ENCODE measurements at places on chromosomes 12 and 14. TPM values are rescaled to one million over a fixed set of nuclear protein-coding genes. Genes with fewer than 3 reads are reported as not detected.

GRCh38 chr12:105721891-105722290, 391.4 kb downstream of the C12orf75 start:
- DNase-seq: no peak

GRCh38 chr12:99260456-99260996, 387.0 kb upstream of the GARIN6 start:
- DNase-seq: no peak

GRCh38 chr14:37625597-37626595, 30.5 kb downstream of the TTC6 start:
- DNase-seq: no peak

DNA sequence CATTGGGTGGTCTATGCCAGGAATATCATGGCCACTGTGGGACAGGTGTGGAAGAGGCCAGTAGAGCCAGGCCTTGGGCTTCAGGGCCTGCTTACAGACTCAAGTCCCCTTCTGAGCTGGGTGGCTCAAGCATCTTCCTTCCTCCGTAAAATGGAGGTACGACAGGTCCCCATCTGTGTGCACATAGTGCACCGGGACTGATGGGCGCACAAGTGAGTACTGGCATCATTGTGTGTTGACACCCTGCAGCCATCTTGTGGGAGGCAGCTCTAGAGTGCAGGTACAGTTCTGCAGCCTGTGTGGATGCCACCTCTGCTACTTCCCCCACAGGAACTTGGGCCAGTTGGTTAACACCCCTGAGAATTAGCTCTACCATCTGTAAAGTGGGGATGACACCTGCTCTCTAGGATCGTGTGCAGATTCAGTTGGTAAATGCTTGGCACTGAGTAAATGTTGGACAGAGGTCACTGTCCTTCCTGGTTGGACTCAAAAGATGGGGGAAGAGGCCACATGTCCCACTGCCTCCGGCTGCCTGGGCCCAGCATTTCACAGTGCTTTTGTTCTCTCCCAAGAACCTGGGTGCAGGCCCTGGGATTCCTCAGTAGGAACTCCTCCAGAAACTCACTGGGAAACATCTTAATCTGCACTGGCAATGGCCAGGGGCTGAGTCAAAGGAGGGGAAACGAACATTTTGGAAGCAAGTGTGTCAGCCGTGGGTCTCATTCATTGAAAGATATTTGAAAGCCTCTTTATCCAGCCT, 70.6 kb downstream of the C14orf132 start:
- no peak for DNase-seq

GRCh38 chr14:98940693-98941437, 331.1 kb downstream of the BCL11B start:
- DNase-seq: no peak

KIF26A gene
- polyA plus RNA-seq: 10.5 TPM

TRPV4 gene
- 2.7 TPM for polyA plus RNA-seq

KRT81 gene
- 0.24 TPM for polyA plus RNA-seq

All from right lung (tissue), 10 donors.